ENCODE measurements at places on chromosomes 7 and 10. TPM values are rescaled to one million over a fixed set of nuclear protein-coding genes. Genes with fewer than 3 reads are reported as not detected.

SMO gene
- 7.6 TPM for total RNA-seq

CHST12 gene
- 31.8 TPM for total RNA-seq

GRCh38 chr10:6843481-6843881 lies 263.4 kb upstream of the PRKCQ start:
- no peaks in the 10 kb centered on the region for H3K27me3 ChIP-seq
- H3K36me3 ChIP-seq: no peaks in the 10 kb centered on the region
- no peaks in the 10 kb centered on the region for H3K4me1 ChIP-seq
- no peak overlapping the region for H3K4me3 ChIP-seq
- H3K27ac ChIP-seq: no peak overlapping the region

DNA sequence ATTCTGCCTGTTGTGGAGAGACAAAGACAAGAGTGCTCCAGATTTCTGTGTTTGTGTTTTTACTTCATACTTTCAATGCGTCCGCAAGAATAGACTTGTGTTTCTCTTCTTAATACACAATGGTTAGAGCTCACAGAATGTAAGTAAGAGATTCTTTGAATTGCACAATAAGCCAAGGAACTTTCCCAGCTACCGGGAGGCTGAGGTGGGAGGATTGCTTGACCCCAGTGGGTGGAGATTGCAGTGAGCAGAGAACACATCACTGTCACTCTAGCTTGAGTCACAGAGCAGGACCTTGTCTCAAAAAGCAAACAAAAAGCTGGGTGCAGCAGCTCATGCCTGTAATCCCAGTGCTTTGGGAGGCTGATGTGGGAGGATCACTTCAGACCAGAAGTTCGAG lies 250.7 kb upstream of the MYO3A start:
- H3K27me3 ChIP-seq: no peaks in the 10 kb centered on the region
- no peak overlapping the region for H3K4me3 ChIP-seq
- DNase-seq: no peak
- H3K27ac ChIP-seq: no peak overlapping the region

GRCh38 chr7:140316165-140316661 lies 82.1 kb downstream of the SLC37A3 start:
- no peak overlapping the region for H3K4me3 ChIP-seq
- peak; percentile 92 for DNase-seq
- peak overlapping the region; percentile 68 for H3K27ac ChIP-seq
- H3K27me3 ChIP-seq: no peaks in the 10 kb centered on the region
- no peaks in the 10 kb centered on the region for H3K36me3 ChIP-seq

- no peak overlapping the region for H3K4me3 ChIP-seq
- DNase-seq: no peak
- no peaks in the 10 kb centered on the region for H3K4me1 ChIP-seq
- H3K36me3 ChIP-seq: no peaks in the 10 kb centered on the region
- no peak overlapping the region for H3K27ac ChIP-seq
Measured at GRCh38 chr10:77669892-77670291, 32.3 kb upstream of the KCNMA1 start.

DNA sequence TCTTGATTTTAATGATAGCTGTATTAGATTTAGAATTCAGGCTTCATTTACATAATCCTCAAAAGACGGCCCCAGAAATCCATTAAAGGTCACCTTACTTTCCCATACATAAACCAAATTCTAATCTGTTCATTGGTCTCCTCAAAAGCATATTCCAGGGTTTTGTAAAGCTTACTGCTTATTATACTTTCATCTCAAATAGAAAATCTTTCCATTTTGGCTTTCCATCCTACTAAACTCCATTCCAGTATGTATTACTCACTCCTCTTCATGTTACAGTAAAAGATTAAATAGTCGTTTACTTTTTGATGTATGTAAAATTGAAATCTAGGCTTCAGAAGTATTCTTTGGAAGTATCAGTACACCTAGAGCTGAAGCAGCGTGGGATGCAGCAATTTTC lies 143.5 kb upstream of the LRRN3 start:
- H3K36me3 ChIP-seq: no peaks in the 10 kb centered on the region
- no peak overlapping the region for H3K4me3 ChIP-seq
- no peak overlapping the region for H3K27ac ChIP-seq
- peaks cover 2% of the 10 kb centered on the region for H3K4me1 ChIP-seq
- DNase-seq: no peak

- H3K4me1 ChIP-seq: no peaks in the 10 kb centered on the region
- no peak for DNase-seq
- H3K4me3 ChIP-seq: no peak overlapping the region
Measured at GRCh38 chr7:130789436-130789835, 55.4 kb upstream of the KLF14 start.

DNA sequence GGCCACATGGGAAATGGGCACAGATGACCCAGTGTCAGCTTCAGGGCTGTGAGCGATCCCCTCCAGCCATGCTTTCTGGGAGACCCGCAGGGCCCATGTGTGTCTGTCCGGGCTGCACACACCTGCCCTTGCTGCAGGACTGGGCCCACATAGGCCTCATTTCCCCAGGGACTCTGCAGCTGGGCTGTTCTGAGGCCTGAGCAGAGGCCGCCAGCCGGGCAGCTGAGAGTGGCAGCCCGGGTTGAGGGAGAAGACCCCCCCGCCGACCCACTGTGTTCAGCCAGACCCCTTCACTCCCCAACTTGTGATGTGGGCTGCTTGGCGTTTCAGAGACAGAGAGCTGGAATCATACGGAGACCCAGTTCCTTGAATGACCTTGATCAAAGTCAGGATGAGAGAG lies 50.1 kb upstream of the DPYSL4 start:
- DNase-seq: peak; percentile 31
- H3K4me3 ChIP-seq: no peak overlapping the region
- no peaks in the 10 kb centered on the region for H3K27me3 ChIP-seq
- H3K27ac ChIP-seq: no peak overlapping the region
- H3K4me1 ChIP-seq: no peaks in the 10 kb centered on the region

DNA sequence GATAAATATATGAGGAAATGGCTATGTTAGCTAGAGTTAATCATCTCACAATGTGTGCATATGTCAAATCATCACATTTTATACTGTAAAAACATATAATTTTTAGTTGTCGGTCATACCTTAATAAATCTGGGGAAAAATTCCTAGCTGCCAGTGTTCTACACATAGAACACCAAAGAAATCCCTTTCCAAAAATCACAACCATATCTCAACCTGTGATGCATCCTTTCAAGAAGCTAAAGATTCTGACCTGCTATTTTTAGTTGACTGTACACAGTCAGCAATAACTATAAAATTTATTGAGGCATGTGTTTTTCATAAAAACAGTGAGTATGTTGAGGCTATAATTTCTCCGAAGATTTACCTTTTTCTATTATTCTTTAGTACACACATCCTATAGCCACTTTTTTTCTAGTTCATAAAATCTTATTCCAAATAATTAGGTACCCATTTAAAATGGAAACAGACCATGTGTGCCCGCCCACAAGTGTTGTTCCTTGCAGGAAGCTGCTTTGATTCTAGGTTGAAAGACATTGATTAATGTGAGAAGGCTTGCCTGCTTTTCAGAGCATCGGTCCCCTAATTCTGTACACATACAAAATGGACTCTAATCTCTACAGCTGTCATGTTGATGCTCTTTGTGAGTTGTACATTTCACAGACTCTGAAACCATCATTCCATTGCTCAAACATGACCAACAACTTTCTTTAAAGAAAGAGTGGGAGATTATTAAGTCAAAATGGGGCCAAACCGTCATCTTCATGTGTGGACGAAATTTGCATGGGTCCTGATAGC lies 117.5 kb upstream of the LRRN3 start:
- H3K36me3 ChIP-seq: no peaks in the 10 kb centered on the region
- H3K27ac ChIP-seq: no peak overlapping the region
- no peak for DNase-seq
- no peaks in the 10 kb centered on the region for H3K4me1 ChIP-seq
- no peak overlapping the region for H3K4me3 ChIP-seq

DNA sequence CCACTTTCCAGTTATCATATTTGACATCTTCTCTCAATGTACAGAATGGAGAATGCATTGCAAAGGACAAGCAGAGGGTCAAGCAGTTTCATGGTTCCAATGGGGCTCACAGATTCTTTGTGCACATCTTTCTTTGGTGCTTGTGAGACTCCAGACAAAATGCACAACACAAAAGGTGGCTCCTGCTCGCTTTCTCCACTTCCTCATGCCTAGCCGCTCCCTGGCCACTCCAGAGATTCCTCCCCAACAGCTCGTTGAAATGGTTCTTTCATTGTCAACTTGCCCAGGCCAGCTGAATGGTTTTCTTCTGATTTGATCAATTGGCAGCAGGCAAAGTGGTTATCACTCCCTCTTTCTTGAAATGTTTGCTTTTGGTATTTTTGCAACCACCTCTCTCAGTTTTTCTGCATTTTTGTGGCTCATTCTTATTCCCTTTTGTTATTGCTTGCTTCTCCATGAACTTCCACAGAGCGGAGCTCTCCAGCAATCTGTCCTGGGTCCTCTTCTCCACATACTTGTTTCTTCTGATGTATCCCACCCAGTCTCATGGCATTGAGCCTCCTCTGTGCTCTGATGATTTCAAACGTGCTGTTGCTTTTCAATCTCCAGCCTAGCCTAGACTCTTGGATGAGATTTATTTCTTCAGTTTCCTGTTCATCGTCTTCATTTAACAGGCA lies 507.8 kb upstream of the MKI67 start:
- H3K36me3 ChIP-seq: no peaks in the 10 kb centered on the region
- no peak overlapping the region for H3K27ac ChIP-seq
- DNase-seq: no peak

Data from aorta (tissue), 5 donors.